Putamen (tissue), 1 donor: ENCODE measurements at places on chromosomes 1 and 21.

DNA sequence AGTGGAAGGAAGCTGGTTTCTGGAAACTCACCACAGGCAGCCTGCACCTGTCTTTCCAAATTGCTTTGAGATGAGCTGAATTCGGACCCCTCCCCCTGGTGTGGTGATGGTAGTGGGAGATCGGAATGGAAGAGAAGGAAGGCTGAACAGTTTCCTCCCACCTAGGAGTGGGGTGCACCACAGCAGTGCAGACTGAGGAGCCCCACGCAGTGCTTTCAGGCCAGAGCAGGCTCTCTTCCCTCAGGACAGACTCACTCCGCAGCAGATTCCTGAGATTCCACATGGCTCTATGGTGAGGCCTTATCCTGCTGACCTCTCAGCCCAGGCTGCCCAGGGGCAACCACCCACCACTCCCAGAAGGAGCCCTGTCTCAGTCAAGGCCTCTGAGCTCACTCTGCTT lies 80.9 kb downstream of the ATP1A1 start:
- no peak for DNase-seq

- no peak for DNase-seq
Measured at GRCh38 chr1:185721553-185721952, 12.6 kb upstream of the HMCN1 start.

GRCh38 chr1:162661336-162661735 lies 29.1 kb downstream of the DDR2 start:
- DNase-seq = no peak

DNA sequence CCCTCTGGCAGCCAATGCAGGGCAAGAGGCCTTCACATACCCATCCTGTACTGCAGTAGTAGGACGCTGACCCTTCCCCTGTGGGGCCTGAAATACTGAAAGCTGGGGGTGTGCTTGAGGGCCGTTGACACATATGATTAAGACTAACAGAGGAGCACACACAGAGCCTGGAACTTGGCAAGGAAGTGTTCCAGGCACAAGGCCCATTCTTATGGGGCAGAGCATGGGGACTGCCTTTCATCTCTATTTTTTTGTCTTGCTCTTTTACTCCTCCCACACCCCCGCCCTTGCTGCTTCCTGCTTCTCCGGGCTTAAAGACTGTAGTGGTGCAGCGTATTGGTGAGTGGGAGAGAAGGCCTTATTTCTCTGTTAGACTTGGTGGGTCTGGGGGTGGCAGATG lies 137.4 kb downstream of the BACH1 start:
- DNase-seq = no peak

DNA sequence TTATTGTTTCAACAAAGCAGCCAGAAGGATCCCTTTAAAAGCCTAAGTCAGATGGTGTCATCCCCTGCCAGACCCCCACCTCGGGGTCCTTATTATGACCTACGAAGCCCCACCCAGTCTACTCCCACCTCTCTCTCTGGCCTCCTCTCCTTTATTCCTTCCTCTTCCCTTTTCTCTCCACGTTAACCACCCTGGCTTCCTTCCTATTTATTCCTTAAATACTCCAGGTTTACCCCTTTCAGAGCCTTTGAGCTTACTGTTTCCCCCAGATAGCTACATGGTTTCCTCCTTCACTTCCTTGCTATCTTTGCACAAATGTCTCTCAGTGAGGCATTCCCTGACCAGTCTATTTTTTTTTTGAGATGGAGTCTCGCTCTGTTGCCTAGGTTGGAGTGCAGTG lies 12.0 kb upstream of the SLC9A1 start:
- DNase-seq = no peak

GRCh38 chr1:235631816-235632215 lies 17.8 kb downstream of the GNG4 start:
- no peak for DNase-seq

DNA sequence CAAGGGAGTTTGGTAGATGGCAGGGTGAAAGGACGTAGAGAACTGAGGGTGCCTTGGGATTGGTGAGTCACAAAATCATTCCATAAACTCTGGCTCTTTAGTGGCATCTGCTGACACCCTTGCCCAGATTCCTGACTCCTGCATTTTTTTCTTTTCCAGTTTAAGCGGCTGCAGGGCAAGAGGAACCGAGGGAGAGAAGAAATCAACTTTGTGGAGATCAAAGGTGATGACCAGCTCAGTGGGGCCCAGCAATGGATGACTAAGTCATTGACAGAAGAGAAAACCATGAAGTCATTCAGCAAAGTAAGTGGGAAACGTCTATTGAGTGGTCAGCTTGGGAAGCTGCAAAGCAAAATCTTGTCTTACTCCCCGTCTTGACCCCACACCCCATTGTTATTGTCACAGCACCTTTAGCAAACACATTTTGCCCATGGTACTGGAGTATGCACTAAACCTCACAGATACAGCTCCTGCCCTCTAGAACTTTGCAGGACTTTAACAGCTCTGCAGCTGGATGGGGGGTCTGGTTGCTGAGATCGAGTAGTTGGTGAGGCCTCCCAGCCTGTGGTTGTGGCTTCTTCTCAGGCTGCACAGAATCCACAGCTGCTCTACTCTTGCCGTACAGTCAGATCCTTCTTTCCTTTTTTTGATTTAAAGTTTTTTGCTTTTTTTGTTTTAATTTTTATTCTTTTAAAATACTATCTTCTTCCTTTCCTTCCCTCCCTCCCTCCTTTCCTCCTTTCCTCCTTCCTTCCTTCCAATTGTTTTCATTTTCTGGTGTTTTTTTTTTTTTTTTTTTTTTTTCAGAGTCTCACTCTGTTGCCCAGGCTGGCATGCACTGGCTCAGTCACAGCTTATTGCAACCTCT lies 21.9 kb downstream of the SH2D2A start:
- DNase-seq = no peak

DNA sequence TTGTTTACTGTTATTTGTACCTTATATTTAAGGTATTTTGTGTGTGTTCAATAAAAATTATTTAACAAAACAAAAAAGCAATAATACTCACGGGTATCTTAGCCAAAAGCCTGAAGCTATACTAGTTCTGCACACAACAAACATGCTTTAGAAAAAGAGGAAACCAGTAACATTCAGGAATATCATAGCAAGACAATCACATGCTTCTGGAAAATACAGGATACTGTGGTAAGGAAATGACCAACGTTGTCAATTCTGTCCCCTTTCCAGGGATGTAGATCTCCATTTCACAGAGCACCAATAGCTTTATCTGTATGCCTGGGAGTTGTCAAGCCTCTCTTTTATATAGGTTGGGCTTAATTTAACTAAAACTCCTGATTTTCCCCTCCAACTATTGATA lies 288.4 kb downstream of the SMYD3 start:
- DNase-seq = no peak

DNA sequence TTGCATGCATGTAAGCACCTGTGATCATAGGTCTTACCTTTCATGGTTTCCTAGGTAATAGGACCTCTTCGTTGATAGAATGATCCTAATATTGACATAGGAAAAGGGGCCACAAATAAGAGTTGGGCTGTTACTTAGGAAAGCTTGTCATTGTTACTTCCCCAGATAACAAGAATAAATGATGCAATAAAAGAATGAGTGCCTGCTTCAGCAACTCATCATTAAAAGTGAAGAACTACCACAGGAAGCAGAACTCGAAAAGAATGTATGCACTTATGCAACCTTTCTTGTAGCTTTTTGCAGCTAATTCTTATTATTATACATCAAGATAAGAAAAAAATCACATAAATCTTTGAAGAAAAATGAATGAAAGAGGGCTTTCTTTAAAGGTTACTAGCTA lies 548.6 kb downstream of the LTN1 start:
- DNase-seq = no peak

GRCh38 chr1:1163538-1164070 lies 10.1 kb upstream of the TTLL10 start:
- no peak for DNase-seq

- DNase-seq = no peak
Measured at GRCh38 chr1:165988275-165988674, 160.9 kb downstream of the UCK2 start.

DNA sequence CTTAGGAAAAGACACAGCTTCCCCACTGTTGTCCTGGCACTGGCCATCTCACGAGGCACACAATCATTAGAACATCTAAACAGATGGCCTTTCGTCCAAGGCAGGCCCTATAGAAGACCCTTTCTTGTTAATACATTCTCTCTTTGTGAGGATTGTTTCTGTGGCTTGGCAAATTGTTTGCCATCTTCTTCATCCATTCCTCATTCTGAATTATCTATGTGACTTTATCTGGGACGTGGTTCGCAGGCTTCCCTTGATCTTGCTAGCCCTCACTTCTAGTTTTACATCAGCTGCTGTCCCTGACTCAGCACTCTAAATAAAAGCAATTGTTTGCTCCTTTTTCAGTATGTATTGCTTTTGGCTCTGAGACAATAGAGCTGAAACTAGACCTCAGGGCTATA lies 101.1 kb upstream of the ZC3H11B start:
- DNase-seq = peak; percentile 7

GRCh38 chr1:177424744-177425143 lies 254.0 kb downstream of the BRINP2 start:
- no peak for DNase-seq

DNA sequence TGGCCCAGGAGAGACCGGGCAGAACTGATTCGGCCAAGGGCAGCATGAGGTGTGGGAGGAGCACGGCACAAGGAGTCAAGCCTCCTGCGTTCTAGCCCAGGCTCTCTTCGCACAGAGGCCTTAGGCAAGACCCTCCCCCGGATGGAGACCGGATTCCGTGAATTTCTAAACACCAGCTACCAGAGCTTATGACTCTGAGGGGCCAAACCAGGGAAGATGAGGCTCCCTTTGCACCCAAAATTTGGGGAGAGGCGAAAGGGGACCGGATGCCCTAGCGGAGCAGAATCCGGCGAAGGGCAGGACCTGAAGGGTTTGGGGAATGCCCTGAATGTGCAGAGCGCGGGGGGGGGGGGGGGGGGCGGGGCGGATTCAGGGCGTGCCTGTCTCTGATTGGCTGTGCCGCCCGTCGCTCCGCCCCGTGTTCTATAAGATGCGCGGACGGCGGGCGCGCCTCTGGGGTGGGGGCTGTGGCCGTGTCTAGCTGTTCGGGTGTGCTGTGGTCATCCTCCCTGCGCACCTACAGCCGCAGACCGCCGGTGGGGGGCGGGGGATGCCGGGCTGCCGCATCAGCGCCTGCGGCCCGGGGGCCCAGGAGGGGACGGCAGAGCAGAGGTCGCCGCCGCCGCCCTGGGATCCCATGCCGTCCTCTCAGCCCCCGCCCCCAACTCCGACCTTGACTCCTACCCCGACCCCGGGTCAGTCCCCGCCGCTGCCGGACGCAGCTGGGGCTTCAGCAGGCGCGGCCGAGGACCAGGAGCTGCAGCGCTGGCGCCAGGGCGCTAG lies at the start of gene TRNP1:
TSS of gene TRNP1 (plus strand) at position 456 of the 783 bp plus-strand sequence. CDS start at position 551, 95 bp downstream.
- DNase-seq = peak; percentile 55

GRCh38 chr1:160954158-160955104 lies at the start of gene ITLN2:
Gene ITLN2 (minus strand): TSS chr1:160954809. CDS start chr1:160954741, 68 bp downstream.
- DNase-seq = no peak

DNA sequence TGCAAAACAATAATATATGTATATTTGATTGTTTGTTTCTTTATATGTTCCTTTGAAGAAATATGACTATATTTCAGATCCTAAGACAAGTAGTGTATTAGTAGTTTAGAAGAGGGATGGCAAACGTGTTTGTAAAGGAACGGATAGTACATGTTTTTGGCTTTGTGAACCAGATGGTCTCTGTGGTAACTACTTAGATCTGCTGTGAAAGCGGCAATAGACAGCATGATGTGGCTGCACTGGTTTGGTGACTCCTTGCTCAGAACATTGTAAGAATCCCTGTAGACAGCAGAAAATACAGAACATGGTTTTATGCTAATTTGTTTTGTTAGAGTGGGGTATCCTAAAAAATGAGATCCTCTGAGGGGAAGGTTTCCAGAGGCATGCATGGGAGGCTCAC lies 3.1 kb downstream of the ACADM start:
- DNase-seq = no peak

- DNase-seq = no peak
Measured at GRCh38 chr1:242240077-242240476, 241.2 kb upstream of the MAP1LC3C start.

DNA sequence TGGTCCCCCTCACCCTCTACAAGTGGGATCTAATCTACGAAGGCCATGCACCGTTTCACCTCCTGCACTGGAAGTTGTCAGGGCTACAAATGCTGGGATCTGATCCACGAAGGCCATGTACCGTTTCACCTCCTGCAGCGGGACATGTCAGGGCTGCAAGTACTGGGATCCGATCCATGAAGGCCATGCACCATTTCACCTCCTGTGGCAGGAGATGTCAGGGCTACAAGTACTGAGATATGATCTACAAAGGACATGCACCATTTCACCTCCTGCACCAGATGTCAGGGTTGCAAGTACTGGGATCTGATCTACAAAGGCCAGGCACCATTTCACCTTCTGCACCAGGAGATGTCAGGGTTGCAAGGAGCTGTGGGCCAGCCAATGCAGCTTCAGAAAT lies 7.0 kb downstream of the ALDH4A1 start:
- DNase-seq = no peak

- no peak for DNase-seq
Measured at GRCh38 chr1:216111842-216112241, 311.4 kb downstream of the USH2A start.

GRCh38 chr1:151723726-151724370 lies 2.5 kb downstream of the RIIAD1 start:
- DNase-seq = no peak

GRCh38 chr1:29260531-29260930 lies 24.2 kb downstream of the PTPRU start:
- no peak for DNase-seq

- DNase-seq = no peak
Measured at GRCh38 chr1:202268032-202268431, 73.7 kb downstream of the UBE2T start.

- no peak for DNase-seq
Measured at GRCh38 chr1:228512781-228513198, 25.6 kb downstream of the RNF187 start.

GRCh38 chr1:11753555-11754208 lies 8.3 kb upstream of the C1orf167 start:
- DNase-seq = no peak

- DNase-seq = no peak
Measured at GRCh38 chr1:21313886-21314721, 23.8 kb upstream of the ECE1 start.

DNA sequence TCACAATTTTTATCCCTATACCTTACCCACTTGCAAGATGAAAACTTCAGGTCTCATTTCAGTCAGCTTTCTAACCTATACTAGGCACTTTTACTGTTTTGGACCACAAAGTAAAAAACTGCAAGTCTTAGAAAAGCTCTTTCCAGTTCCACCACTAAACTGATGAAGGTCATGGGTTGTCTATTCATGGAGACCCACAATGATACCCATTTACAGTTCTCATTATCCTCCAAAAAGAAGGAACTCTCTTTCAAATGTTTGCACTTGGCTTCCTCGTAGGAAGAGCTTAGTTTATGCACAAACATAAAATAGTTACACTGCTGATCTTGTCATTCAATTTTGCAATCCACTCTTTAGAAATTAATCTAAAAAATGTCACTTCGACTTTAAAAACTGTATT lies 9.3 kb downstream of the ZNF281 start:
- DNase-seq = peak; percentile 51

DNA sequence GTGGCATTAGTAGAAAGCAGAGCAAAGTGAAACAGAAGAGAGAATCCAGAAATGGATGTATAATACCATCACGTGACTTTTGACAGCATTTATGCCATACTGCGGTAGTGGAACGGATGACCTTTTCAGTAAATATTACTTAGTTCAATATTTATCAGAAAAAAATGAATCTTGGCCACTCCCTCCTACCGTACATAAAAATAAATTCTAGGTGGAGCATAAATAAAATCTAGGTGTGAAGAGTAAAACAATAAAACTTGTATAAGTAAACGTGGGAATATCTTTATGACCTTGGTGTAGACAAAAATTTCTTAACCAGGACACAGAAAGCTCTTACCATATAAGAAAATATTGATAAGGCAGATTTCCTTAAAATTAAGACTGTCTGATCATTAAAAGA lies 182.6 kb downstream of the VPS13D start:
- no peak for DNase-seq
